Airway epithelial cell (primary cell): ENCODE measurements at places on chromosomes 1 and 21. TPM values are rescaled to one million over a fixed set of nuclear protein-coding genes. Genes with fewer than 3 reads are reported as not detected.

NSUN4 gene
- 14.3 and 15.9 TPM in 2 replicates for total RNA-seq

PGLYRP4 gene
- total RNA-seq, result 3.5 and 10.7 TPM in 2 replicates

IVL gene
- 46.3 and 60.1 TPM in 2 replicates for total RNA-seq

MTARC2 gene
- 2.0 and 5.8 TPM in 2 replicates for total RNA-seq

C4BPA gene
- not detected in 2 replicates for total RNA-seq

FAM163A gene
- total RNA-seq, result not detected in 2 replicates

LMOD1 gene
- not detected in 2 replicates for total RNA-seq

GPA33 gene
- total RNA-seq, result not detected in 2 replicates

SPRR2A gene
- 8.3 and 8.4 TPM in 2 replicates for total RNA-seq

S100A8 gene
- 1,254 and 1,417 TPM in 2 replicates for total RNA-seq

KCNE2 gene
- not detected in 2 replicates for total RNA-seq

NRDC gene
- 58.6 and 73.7 TPM in 2 replicates for total RNA-seq

TMEM269 gene
- total RNA-seq, result 0.05 and 0.07 TPM in 2 replicates

HMGCL gene
- total RNA-seq, result 31.4 and 32.7 TPM in 2 replicates

GNAI3 gene
- total RNA-seq, result 8.7 and 11.4 TPM in 2 replicates

EPHA8 gene
- not detected in 2 replicates for total RNA-seq

SPRR2G gene
- total RNA-seq, result not detected in 2 replicates

LCE2B gene
- total RNA-seq, result not detected in 2 replicates

MACO1 gene
- 12.9 and 13.2 TPM in 2 replicates for total RNA-seq

LIPI gene
- total RNA-seq, result not detected in 2 replicates

TFF2 gene
- total RNA-seq, result not detected in 2 replicates

LCA5L gene
- total RNA-seq, result 0.42 and 0.51 TPM in 2 replicates

SPRR2D gene
- 14.5 and 17.9 TPM in 2 replicates for total RNA-seq

ITLN2 gene
- total RNA-seq, result not detected in 2 replicates

S100A14 gene
- total RNA-seq, result 1,909 and 2,185 TPM in 2 replicates

VCAM1 gene
- 0.07 TPM in 1 of 2 replicates, not detected in the other for total RNA-seq

RGS8 gene
- total RNA-seq, result not detected in 2 replicates

RIMS3 gene
- 1.3 and 1.5 TPM in 2 replicates for total RNA-seq

LRRC8B gene
- total RNA-seq, result 9.1 and 14.5 TPM in 2 replicates

NMNAT2 gene
- total RNA-seq, result under 0.01 TPM in 1 of 2 replicates, not detected in the other

CNR2 gene
- total RNA-seq, result not detected in 2 replicates
